ENCODE measurements at places on chromosomes 12 and 14.

DNA sequence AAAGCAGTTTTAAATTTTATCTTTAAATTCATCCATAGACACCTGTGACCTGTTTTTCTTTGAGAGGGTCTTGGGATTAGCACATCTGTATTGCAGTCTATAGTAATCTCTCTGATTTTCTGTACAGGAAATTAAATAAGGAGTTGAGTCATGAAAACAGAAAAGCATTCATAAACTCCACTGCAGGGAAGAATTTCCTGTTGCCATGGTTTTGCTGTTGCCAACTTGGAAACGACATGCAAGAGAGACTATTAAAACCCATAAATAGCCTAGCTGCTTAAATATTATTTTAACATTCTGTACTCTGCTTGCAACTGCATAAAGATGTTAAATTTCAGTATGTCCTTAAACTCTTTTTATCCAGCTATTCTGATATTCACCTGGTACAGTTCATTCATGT, 281.0 kb upstream of the RGS6 start:
- no peak for DNase-seq

DNA sequence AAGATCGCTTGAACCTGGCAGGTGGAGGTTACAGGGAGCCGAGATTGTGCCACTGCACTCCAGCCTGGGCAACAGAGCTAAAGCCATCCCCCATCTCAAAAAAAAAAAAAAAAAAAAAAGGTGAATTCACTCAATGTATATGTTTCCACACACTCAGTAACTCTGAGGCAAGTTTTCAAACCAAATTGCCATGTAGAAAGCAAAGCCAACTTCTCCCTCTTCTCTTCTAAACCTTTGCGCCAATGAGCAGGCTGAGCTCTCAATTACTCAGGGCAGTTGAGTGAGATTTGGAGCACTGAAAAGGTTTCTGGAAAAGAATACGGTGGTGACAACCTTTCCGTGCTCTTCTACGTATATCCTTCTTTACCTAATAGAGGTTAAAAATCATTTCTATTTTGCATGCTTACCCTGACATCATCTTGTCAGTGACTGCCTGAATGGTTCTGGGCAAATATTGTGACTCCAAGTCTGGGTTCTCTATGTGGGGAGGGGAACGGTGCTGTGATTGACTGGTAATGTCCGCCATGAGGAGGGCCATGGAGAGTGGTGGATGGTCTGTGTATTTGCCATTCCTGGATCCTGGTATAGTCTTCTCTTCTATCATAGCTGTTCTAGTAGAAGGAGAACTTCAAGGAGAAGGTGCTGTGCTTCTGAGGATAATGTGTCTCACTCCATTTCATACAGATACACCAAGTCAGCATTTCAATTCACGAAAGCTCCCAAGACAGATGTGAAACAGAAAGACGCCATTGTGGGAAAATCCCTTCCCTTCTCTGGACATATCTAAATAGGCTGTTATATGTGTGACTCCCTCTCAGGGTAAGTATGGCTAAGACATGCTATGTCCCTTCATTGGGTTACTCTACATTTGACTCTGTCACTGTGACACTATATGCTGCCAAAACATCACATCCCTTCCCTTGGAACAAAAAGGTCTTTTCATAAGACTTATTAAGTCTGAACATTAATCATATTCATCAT, 46.2 kb upstream of the MED13L start:
- no peak for DNase-seq

DNA sequence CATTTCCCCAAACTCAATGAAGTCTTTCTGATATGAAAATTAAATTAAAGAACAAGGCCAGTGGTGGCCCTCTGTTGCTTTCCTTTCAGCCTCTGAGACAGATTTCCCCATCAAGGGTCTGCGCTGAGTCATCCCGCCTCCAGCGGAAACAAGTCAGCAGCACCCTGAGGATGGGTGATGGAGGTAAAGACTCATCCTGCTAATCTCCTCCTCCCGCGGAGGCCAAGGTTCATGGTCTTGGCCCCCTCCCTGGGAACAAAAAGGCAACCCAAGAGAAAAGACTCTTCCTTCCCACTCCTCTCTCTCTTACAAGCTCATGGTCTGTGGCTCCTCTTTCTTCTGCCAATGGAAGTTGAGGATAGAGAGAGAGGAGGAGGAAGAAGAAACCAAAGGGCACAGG, 9.0 kb upstream of the NUMB start:
- DNase-seq = no peak

DNA sequence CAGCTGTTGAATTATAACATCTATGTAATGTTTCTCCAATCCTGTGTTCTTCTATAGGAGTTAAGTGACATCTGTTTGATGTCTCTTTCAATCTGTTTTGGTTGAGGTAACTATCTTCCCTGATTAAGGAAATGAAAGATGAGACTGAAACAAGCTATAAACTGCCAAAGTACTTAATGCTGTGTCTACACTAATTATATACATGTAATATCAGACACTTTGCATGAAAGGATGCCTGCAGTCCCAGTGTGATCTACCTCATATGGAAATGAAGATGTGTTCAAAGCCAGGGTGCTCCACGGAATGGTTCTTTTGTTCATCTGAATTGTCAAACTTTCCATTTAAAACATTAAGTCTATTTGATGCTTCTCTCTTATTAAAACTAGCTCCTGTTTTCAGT, 958.3 kb downstream of the GALC start:
- no peak for DNase-seq

- no peak for DNase-seq
These were observed 22.3 kb downstream of the ZFC3H1 start for GRCh38 chr12:71641390-71641789.

DNA sequence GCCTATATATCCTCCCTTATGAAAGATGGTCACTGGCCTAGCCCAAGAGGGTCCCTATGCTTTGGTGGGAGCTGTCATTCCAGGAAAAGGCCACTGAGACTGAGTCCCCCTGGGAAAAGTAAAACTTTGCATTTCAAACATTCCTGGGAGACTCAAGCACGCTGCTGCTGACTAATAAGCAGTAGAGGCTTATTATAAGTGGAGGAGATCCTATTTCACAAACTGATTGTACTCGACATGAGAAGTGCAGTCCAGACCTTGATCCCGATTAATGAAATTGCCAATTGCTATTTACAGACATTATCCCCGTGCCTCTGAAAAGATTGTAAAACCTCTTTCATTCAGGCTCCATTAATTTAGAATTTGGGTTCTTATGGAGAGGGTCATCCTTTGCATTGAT, 96.6 kb downstream of the EMP1 start:
- DNase-seq = no peak

GRCh38 chr14:24389226-24389848, 9.5 kb upstream of the NYNRIN start:
- DNase-seq = no peak

Data from left cardiac atrium (tissue), 4 donors.